ENCODE measurements at places on chromosomes 7 and 10. TPM values are rescaled to one million over a fixed set of nuclear protein-coding genes. Genes with fewer than 3 reads are reported as not detected.
A peak's percentile ranks its signal among the peaks of the same experiment; 100 is the strongest.

DNA sequence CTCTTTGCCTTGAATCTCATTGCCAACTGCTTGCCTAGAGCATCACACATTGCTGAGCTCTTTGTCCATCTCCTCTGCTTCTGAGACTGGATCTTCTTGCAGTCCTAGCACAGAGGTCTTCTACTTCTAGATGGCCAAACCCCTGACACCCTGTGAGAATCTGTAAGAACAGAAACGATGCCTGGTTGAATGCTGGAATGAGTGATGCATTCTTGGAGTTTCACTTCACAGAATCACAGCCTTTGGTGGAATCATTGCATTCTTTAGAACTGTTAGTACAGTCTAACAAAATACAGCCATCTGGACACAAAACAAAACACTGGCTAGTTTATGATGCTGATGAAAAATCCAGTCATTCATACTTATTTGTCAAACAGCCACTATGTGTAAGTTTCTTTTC lies 141.7 kb upstream of the ITGB1 start:
- no peak for DNase-seq

Gene TFPI2
- not detected for polyA plus RNA-seq

Gene FGL2
- polyA plus RNA-seq = 4.1 TPM

GRCh38 chr7:151550656-151551286 lies 31.1 kb upstream of the RHEB start:
- DNase-seq = no peak

DNA sequence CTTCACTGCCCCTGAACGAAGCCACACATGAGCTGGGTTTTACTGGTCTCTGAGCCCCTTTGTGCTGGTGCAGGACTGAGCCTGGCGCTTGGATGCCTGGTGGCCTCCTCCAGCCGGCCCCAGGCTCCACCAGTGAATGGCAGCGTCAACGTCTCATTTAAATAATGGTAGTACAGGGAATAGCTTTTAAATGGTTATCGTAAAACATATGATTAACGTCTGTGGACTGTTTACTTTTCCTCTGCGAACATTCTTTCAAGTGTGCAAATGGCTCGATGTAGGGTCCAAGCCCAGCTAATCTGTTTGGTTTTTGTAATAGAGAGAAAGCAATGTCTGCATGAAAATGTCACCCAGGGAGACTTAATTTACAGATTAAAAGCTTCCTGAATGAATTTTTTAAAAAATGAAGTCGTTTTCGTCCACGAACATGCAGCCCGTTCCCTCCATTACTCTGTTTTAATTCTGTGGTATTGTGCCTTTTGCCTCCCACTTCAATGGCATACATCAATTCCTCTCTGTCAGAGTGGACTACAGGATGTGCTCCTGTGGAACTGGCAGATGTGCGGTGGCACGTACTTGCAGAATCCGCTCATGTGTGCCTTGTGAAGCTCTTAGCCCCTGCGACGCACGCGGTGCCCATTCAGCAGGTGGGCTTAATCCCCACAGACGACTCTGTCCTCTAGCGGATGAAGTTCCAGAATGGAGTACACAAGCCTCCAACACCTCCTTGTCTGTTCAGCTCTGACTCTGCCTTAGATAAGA lies 192.7 kb downstream of the TCF7L2 start:
- no peak for DNase-seq

GRCh38 chr7:121061677-121062582 lies 73.4 kb downstream of the CPED1 start:
- DNase-seq = no peak

DNA sequence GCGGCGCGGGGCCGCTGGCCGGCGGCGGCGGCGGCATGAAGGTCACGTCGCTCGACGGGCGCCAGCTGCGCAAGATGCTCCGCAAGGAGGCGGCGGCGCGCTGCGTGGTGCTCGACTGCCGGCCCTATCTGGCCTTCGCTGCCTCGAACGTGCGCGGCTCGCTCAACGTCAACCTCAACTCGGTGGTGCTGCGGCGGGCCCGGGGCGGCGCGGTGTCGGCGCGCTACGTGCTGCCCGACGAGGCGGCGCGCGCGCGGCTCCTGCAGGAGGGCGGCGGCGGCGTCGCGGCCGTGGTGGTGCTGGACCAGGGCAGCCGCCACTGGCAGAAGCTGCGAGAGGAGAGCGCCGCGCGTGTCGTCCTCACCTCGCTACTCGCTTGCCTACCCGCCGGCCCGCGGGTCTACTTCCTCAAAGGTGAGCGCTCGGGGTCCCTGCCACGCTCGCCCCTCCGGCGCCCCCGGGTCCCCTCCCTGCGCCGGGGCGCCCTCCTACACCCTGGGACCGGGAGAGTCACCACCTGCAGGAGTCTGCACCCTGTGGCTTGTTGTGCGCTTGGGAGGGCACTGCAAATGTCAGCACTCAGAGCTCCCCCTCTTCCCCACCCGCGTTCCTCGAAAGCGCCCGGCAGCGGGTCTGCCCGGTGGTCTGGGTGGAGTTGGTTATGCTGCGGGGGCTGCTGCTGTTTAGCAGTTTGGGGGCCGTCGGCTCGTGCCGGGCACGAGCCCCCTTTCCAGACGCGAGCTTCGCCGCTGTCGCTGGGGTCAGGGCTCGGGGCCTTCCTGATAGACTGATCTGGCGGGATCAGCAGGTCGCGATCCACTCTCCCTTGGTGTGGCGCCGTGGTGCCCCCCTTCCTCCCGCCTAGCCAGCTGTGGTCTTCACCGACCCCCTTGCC lies 627 bp downstream of the DUSP5 start:
- DNase-seq = peak; percentile 50

Gene RGR
- polyA plus RNA-seq = not detected

Gene PLEKHS1
- polyA plus RNA-seq = not detected

Gene LANCL2
- 7.4 TPM for polyA plus RNA-seq

Gene PPP1R3C
- not detected for polyA plus RNA-seq

Gene SPACDR
- polyA plus RNA-seq = 0.56 TPM

- no peak for DNase-seq
Observed at GRCh38 chr10:131959841-131960240, 21.9 kb downstream of the BNIP3 start.

Gene WNT16
- not detected for polyA plus RNA-seq

- DNase-seq = no peak
Observed at GRCh38 chr7:22357311-22358175, 589 bp upstream of the RAPGEF5 start.

- DNase-seq = no peak
Observed at GRCh38 chr7:111266613-111267012, 175.7 kb downstream of the LRRN3 start.

Gene DYDC2
- polyA plus RNA-seq = not detected

GRCh38 chr10:58642916-58643428 lies 130.3 kb downstream of the BICC1 start:
- DNase-seq = no peak

Gene ABCB4
- polyA plus RNA-seq = not detected

Gene PMS2
- 16.7 TPM for polyA plus RNA-seq

Gene TMEM213
- polyA plus RNA-seq = 0.05 TPM

- no peak for DNase-seq
Observed at GRCh38 chr10:100551738-100552137, 16.0 kb downstream of the HIF1AN start.

DNA sequence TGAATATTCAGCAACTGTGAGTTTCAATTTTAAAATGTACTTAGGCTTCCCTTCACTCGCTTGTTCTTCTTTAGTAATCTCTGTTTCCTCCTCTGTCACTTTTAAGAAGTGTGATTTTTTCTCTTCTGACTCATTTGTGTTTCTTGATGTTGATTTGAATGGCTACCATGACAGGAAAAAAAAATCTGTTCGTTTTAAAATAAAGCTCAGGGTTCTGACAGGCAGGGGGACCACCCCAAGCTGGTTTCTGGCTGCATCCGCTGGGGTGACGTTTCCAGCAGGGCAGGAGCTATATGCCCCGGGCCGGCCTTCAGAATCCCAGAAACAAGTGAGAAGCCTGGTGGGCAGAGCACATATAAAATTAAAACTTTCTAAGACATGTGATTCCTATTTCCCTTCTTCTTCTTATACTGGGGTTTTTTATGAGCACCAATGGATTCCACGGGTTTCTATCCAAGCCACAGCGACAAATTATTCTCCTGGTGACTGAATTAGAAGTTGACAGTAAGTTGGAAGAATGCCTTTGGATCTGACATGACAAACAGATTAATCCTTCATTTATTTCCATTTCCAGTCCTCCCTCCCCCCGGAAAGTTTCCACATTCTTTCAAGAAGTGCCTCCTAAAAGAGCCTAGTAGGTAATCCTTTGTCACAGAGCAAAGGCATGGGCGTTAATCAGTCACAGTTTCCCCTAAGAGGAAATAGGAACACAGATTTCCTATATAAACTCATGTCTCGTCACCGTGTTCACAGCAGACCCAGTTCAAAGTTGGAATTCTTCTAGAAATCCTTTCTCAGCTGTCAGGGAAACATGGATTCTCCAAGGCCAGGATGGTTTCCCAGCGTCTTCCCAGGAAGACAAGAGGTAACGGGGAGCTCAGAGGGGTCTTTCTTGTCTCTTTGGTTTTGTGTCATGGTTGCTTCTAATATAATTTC lies 79.9 kb downstream of the PTPRE start:
- DNase-seq = no peak

Gene SFRP5
- 0.54 TPM for polyA plus RNA-seq

- no peak for DNase-seq
Observed at GRCh38 chr10:117239721-117240620, 943 bp upstream of the SLC18A2 start.

- DNase-seq = no peak
Observed at GRCh38 chr7:1243964-1244416, 11.3 kb downstream of the UNCX start.

Gene PTER
- polyA plus RNA-seq = 18.3 TPM
